ENCODE measurements at places on chromosomes 3 and 15.

- DNase-seq = peak; percentile 77
Observed at GRCh38 chr15:38354315-38354929, 99.5 kb upstream of the FAM98B start.

DNA sequence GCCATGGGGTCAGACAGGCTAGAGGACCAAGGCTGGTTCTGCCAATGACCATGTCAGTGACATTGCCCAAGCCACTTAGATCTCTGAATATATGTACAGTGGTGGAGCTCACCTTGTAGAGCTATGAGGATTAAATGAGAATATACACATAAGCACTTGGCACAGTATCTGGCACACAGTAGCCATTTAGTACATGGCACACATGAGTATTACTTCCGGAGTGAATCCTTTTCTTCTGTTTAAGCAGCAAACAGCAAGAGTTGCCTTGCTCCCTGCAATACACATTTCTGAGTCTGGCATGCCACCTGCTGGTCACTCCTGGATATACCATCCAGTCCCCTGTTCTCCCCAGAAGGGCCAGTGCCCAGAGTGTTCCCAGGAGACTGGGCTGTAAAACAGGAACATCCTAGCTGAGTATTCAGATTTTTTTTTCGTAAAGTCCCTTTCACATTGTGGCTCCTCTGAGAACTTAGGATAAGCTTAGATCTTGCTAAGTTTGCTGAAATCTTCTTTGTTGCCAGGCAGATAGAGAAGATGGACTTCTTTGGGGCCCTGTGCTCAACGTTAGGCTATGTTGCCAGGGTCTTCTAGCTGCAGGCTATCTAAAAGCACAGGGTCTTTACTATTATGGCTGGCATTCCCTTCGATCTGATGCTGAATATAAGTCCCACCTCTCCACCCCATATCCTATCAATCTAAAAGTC is 203.4 kb downstream of the ADAMTS9 start:
- peak; percentile 84 for DNase-seq

DNA sequence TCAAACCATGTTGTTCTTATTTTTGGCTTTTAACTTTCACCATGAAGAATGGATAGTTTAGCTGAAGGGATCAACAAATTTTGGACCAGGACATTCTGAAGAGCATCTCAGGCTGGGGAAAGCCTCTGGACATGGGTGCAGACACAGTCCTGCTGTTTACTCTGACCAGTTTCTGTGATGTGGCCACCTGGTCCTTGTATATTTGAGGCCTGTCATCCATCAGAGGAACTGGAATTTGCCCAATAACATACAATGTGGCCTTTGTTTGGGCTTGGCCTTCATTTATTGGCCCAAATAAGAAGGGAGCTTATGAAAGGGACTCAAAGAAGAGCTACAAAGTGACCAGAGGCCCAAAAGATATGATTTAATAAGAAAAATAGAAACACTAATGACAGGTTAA is 127.9 kb downstream of the MYRIP start:
- no peak for DNase-seq

GRCh38 chr15:71151081-71151480 is 35.8 kb downstream of the THSD4 start:
- DNase-seq = no peak

- no peak for DNase-seq
Observed at GRCh38 chr3:50539356-50540286, 27.9 kb downstream of the C3orf18 start.

DNA sequence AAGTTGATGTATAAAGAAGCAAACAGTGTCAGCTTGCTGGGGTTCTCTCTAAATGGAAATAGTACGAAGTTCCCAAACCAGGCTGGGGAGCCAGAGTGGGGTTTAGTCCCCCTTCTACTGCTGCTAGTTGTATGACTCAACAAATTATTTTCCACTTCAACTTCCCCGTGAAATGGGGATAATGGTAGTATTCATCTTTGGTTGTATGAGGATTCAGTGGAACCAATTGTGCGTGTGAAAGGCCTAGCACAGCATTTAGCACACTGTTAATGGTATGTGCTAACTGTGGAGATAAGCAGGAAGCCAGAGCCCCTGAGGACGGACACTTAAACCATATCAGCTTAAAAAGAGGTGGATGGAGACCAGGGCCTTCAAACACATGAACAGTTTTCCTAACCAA is 4.2 kb downstream of the SORD start:
- DNase-seq = no peak

- no peak for DNase-seq
Observed at GRCh38 chr3:138464491-138464860, 30.1 kb downstream of the ESYT3 start.

DNA sequence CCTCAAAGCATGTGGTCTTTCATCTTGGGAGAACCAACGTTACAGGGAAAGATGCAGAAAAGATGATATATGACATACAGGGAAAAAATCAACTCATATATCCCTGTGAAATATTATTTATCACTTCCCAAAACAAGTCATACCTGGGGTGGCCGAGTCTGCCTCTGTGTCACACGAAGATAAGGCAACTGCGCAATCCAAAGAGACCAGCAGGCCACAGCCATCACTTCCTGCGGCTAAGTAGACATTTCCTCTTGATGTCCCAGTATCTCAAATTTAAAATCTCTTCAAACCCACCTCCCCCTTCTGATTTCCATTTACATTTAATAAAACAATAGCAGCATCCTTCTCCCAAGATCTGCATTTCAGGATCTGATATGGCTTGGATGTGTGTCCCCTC is 71.5 kb downstream of the IGF2BP2 start:
- no peak for DNase-seq

- DNase-seq = no peak
Observed at GRCh38 chr3:173744895-173745294, 347.4 kb downstream of the NLGN1 start.

DNA sequence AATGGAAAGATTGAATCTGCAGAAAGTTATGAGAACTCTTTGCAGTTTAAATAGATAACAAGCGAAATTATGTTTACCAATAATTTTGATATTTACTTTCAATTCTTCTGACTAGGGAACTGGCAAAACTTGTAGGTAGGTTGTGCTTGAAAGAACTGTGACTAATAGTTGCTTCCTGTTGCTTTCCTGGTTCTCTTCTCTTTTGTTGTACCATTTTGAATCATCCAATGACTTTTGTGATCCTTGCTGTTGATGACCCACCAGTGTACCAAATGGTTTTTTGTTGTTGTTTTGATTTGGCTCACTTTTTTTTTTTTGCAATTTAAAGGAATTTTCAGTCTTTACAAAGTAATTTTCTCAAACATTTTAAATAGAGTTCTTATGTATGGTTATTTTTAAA is 64.9 kb upstream of the DCBLD2 start:
- no peak for DNase-seq

DNA sequence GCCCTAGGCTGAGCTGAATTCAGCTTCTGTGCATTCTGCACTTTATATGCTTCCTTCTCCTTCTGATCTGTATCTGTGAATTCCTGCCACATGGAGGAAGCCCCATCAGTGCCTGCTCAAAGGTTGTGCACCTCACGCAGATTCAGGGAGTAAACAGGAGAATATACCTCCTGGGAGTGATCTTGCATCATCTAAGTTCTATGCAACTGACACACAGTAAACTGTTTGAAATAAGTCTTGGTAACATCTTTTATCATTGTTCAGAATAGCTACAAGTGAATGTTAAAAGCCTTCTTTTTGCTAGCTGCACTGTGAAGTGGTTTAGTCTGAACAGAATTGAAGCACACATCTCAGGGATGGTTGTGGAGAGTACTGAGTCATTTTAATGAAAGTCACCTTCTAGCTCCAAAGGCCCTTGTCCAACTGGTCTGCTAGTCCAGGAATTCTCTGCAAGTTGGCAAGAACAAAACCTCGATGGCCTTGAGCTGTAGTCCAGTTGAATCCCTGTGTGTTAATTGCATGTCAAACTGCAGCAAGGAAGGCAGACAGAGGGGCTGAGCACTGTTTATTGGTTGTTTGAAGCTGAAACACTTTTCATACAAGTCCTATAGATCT is 215.0 kb downstream of the WNT5A start:
- DNase-seq = peak; percentile 49

Data from mesenchymal stem cell (in vitro differentiated cells and primary cell).